Ecto neural progenitor cell (in vitro differentiated cells): ENCODE measurements at places on chromosomes 16 and 17.
A peak's percentile ranks its signal among the peaks of the same experiment; 100 is the strongest.

DNA sequence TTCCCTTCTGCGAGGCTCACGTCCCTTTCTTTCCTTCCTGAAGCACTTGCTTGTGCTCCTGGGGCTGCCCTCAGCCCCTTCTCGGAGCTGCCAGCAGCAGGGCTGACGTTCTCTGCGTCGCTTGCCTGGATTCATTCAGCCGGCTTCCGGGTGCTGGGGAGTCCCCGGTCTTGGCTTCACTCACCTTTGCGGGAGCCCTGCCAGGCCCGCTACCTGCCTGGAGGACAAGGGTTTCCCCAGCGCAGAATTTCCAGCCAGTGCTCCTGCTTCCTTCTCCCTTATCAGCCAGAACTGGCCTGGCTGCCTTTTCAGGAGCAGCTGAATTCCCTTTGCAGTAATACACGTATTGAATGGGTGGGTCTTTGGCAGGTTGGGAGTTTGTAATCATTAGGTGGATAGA, 22.1 kb upstream of the IL17C start:
- DNase-seq, result no peak

- no peak for DNase-seq
Measured at GRCh38 chr17:61997664-61998063, 67.4 kb downstream of the MED13 start.

DNA sequence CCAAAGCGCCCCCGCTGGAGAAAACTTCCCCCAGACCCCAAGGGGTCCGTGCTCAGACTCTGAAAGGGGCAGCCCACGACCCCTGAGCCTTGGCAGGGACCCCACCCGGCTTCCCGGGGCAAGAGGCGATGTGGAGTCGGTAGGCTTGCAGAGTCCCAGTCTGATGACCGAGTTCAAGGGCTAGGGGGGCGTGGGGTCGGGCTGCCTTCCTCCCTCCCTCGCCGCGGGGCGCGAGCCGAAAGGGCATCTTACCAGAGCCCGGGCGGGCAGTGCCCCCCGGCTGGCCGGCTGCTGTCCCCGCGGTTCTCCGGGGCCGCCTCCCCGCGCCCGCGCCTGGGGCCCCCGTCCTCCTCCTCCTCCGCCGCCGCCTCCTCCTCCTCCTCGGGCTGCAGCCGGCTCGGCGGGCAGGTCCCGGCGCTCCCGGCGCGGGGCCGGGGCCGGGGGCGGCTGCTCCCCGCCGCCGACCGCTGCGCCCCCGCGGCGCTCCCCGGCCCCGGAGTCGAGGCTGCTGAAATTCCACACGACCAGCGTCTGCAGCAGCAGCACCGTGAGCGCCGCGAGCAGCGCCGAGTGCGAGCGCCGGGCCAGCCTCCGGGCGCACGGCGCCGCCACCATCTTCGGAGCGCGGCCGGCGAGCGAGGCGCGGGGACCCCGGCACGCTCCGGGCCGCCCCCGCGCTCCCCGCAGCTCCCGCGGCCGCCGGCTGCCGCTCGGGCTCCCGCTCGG, 415 bp downstream of the XYLT1 start:
- DNase-seq, result peak; percentile 62

- no peak for DNase-seq
Measured at GRCh38 chr17:13584701-13585080, 17.0 kb downstream of the HS3ST3A1 start.

GRCh38 chr17:4295686-4296085, 31.9 kb upstream of the ANKFY1 start:
- DNase-seq, result no peak

- no peak for DNase-seq
Measured at GRCh38 chr17:6910987-6911603, 79.6 kb upstream of the TEKT1 start.

- no peak for DNase-seq
Measured at GRCh38 chr17:39792526-39793221, 54.9 kb downstream of the GRB7 start.

- DNase-seq, result no peak
Measured at GRCh38 chr17:67891481-67892119, 66.3 kb downstream of the BPTF start.

GRCh38 chr17:80761110-80761871, 216.7 kb downstream of the RPTOR start:
- peak; percentile 32 for DNase-seq

DNA sequence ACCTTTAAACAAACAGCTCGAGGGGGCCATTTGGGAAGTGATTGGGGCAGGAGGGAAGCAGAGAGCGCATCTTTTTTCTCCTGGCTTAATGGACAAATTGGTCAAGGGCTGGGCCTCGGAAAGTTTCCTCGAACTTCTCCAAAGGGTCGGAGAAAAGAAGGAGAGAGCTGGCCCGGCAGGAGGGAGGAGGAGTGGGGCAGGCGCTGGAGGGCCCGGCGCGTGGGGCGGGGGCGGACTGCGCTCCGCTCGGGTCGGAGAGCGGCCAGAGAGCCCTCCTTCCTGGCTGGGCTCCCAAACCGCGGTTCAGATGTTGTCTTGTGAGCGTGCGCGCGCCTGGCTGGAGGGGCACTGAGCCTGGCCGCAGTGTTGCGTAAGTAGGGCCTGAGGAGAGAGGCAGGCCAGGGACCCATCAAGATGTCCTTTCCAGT, 1.2 kb downstream of the MMP2 start:
- peak; percentile 61 for DNase-seq

- no peak for DNase-seq
Measured at GRCh38 chr17:60527701-60528100, 1.7 kb upstream of the APPBP2 start.

GRCh38 chr17:39165841-39166349, at the start of gene ARL5C:
TSS of gene ARL5C (minus strand) at chr17:39166161. CDS start at chr17:39165760, 401 bp downstream.
- no peak for DNase-seq

GRCh38 chr16:48003206-48003907, 152.4 kb downstream of the ABCC12 start:
- peak; percentile 59 for DNase-seq

DNA sequence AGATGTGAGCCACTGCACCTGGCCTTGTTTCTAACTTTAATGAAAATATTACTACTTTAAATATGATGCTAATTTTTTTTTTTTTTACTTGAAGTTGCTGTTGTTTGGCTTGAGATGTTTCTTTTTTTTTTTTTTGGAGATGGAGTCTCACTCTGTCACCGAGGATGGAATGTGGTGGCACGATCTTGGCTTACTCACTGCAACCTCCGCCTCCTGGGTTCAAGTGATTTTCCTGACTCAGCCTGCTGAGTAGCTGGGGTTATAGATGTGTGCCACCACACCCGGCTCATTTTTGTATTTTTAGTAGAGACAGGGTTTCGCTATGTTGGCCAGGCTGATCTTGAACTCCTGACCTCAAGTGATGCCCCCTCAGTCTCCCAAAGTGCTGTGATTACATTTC, 23.6 kb downstream of the IGSF6 start:
- no peak for DNase-seq
